ENCODE measurements at places on chromosomes 3 and 15. TPM values are rescaled to one million over a fixed set of nuclear protein-coding genes. Genes with fewer than 3 reads are reported as not detected.

ZNF660 gene
- 1.9 TPM for polyA plus RNA-seq

TMEM40 gene
- 0.72 TPM for polyA plus RNA-seq

NR2C2 gene
- polyA plus RNA-seq = 6.4 TPM

WWTR1 gene
- 17.2 TPM for polyA plus RNA-seq

DLEC1 gene
- polyA plus RNA-seq = 1.7 TPM

TMCO5A gene
- not detected for polyA plus RNA-seq

MST1R gene
- polyA plus RNA-seq = 2.5 TPM

WDR49 gene
- not detected for polyA plus RNA-seq

SLC51B gene
- polyA plus RNA-seq = 0.40 TPM

KLHL40 gene
- polyA plus RNA-seq = 0.03 TPM

GRCh38 chr3:59558906-59559720 lies 509.3 kb upstream of the CFAP20DC start:
- DNase-seq = no peak

GRCh38 chr15:80457896-80458295 lies 53.7 kb downstream of the ARNT2 start:
- no peak for DNase-seq

DNA sequence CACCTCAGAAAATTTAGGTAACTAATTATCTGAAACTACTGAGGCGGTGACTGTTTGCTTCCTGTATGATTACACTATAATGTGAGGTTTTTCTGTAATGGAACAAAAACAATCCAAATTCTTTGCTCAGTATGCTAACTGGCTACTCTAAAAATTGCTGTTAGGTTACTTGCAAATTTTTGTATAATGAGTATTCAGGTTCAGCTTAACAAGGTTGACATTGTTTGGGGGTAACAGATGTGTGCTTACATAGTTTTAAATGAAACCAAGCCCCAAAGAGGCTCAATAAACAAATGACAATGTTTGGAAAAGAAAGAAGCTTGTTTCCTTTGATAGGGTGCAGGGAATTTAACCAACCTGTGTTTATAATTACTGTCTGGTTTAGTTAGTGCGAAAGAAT lies 414.5 kb upstream of the MDFIC2 start:
- no peak for DNase-seq

DNA sequence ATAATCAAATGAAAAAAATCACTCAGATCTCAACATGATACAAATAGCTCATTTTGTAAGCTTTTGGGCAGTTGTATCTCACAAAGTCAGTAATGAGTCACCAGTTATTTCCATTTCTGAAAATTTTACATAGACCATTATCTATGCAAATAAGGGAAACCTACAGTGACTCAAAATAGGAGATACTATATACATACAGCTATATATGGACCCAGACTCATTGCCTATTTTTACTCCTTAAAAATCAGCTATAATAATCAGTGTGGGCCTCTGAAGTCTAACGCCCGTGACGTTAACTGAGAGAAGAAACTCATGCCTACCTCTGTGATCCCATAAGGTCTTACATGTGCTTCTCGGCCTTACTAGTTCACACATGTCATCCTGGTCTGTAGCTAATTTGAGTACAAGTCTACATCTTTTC lies 31.6 kb downstream of the LRIG1 start:
- DNase-seq = no peak

DNA sequence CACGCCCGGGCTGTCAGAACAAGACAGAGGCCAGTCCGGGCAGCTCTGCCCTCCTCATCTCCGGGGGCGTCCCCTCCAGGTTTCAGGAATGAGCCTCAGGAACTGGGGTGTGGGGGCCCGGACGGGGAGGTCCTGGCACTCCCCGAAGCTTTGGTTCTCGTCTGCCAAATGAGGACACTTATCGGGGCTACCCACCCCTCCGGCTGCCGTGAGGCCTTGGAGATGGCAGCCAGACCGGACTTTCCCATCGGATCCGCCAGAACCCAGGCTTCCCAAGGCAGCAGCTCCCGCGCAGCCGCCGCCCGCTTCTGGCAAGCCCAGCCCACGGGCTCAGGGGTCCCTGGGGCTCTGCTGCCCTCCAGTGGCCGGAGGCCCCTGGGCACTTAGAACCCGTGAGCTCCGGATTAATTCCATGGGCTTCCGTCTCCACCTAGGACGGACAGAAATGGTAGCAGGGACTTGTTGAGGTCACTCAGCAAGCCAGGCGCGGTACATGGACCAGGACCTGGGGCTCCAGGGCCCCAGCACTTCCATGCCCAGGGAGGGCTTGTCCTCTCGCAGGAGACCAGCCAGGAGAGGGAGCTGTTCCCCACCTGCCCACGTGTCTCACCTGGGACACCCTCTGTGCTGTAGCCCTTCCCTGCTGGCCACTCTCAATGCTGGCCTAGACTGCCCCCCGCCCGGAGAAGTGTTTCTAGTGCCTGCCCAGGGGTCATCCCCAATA lies 89.4 kb downstream of the LINGO1 start:
- peak; percentile 84 for DNase-seq

GRCh38 chr3:177419904-177420601 lies 222.8 kb upstream of the TBL1XR1 start:
- no peak for DNase-seq

DNA sequence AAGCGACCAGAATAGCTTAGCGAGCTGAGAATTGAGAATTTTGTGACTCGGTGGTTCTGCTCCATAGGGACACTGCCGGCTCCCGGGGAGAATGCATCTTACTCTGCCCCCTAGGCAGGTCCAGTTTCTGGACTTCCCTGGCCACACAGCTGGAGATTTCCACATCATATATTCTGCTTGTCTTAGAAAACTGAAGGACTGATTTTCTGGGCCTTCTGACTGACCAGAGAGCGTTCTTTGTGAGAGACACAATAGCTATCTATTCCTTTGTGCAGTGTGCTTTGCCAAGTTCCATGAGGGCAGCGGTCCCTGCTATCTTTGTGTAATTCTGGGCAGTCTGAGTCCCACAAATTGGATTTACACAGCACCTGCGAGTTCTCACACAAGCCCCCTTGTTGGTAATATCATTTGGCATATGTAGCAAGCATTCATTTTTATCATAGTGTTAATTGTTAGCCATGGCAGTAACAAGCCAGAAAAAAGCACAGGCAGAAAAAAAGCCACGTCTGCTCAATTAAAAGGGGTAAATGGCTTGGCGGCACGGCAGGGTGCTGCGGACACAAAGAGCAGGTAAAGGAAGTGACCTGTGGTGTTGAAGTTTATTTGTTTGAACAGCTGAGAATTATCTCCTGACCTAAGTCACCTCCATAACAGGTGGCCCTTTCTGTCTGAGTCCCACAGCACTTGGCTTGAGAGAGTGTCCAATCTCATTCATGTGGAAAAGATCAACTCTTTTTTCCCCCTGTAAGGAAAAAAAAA lies 688.7 kb downstream of the TUSC7 start:
- DNase-seq = no peak

DNA sequence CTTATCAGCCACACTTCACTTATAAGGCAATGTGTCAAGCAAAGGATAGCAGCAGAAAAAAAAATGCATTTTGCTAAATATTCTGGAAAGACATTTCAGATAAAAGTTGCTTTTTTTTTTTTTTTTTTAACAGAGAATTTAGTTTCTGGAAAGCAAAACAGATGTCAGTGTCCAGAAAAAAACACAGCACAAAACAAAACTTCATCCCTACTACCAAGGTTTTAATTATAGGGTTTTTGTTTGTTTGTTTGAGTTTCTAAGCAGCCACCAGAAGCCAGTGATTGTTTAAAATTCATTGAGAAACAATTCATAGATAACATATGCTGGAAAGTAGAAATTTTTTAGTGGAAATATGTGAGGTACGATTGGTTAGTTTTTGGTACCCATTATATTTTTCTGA lies 1202.7 kb downstream of the OTOL1 start:
- no peak for DNase-seq

- no peak for DNase-seq
Observed at GRCh38 chr15:20665653-20666052, 124.1 kb upstream of the GOLGA6L6 start.

GRCh38 chr15:74032046-74032445 lies 37.5 kb downstream of the PML start:
- DNase-seq = no peak

DNA sequence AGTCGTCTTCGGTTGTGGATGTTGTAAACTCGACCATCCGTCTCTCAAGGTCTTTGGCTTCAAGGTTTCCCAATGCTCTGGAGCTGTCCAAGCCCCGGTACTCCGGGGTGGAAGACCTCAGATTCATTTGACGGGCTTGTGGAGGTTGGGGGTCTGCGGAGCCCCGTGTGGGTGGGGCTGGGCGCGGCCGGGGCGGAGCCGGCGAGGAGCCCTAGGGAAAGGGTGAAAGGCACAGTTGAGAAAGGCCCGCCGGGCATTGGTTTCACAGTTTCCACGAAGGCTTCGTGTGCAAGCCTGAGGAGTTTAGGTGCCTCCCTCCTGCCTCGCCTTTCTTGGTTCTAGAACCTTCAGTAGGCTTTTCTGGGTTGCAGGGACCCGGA lies 360 bp upstream of the MGA start:
- no peak for DNase-seq

GRCh38 chr15:44299997-44300396 lies 11.5 kb downstream of the GOLM2 start:
- no peak for DNase-seq

DNA sequence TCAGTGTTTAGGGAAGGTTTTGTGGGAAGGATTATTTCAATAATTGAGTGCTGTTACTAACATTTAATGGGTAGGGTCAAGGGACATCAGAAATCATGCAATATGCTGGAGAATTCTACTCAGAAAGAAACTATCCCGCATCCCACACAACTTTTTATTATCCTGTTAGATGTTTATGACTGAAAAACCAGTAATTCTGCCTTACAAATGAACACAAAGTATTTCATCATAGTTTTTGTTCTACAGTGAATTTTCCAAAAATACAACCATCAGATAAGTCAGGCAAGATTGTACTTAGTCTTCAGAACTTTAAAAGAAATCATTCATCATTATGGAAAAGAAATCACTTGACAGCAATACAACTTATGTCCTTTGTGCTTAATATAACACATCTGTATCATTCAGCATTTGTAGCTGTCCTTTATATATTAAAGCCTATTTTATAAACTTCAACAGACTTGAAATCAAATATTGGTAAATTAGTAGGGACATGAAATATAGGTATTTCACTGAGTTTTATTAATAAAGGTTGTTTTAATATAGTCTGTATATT lies 61.9 kb downstream of the TRPM7 start:
- no peak for DNase-seq

- peak; percentile 14 for DNase-seq
Observed at GRCh38 chr3:177729956-177730681, 532.8 kb upstream of the TBL1XR1 start.

DNA sequence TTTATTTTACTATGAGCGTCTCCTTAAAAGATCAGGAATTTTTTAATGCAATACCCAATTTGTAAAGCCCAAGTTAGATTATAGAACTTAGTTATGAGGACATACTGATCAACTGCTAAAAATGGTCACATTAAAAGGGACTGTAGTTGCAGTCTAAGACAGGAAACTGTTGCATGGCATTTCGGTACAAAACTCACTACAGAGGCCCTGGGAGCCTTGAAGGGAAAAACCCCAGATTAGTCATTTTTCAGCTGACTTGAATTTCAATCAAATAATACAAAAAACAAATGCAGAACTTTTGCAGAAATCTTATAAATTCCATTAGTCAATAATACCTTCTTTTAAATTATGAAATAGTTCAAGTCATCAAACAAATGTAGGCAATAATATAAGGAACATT lies 6.9 kb upstream of the PTX3 start:
- no peak for DNase-seq

- DNase-seq = no peak
Observed at GRCh38 chr3:149362366-149362765, 15.1 kb downstream of the TM4SF1 start.

DNA sequence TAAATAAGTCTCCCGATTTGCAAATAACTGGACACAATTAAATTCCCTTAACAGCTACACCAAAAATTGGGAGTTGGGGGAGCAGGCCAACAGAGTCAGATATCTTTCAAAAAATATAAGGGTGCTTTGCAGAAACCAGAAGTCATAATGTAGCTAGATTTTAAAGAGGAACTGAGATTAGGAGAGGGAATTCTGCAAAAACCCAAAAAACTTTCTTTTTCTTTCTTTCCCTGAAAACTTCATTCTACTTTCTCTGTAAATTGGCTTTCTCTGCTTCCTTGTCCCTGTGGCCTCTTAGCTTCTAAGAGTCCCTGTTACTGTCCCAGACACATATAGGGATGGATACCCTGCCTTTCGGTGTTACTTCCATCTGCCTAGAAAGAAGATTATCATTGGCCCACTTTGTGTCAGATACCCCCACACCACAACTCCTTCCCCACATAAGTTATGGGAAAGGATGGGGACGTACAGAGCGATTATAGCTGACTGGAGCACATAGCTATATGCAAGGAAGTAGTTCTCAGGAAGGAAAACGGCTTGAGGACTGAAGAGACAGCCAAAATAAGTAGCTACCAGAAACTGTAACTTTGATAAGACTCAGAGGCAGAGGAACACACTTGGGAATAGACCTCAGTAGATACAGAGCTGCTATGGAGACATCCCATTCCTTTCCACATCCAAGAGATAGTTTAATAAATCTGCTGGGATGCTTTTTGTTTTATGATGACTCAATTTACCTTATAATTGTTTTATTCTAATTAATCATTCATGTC lies 129.1 kb upstream of the TGFBR2 start:
- no peak for DNase-seq

DNA sequence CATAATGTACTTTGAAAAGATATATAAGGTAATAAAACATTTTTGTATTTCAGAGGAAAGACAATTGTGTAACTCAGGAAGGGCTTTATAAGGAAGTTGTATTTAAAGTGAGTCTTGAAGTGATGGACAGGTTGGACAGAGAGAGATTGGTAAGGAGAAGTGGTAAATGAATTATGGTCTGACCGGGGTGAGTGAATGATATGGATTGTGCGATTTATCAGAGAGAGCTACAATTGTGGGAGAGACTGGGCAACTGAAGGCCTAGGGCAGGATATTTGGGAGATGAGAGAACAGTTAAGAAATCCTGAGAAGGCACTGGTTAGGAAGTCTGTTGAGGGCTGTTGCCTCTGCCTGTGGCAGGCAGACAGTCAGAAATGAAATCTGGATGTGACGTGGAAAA lies 14.8 kb downstream of the IL1RAP start:
- DNase-seq = no peak

GRCh38 chr15:31398677-31399301 lies 72.2 kb downstream of the KLF13 start:
- DNase-seq = peak; percentile 62

Measured in adrenal gland (tissue), 19 donors.